Stimulated activated CD4-positive, alpha-beta T cell treated with anti-CD3 and anti-CD28 coated beads, Interleukin-1b, Interleukin-23, amount 100 ng/mL, for 4 hours (primary cell): ENCODE measurements at places on chromosomes 16 and 17.

DNA sequence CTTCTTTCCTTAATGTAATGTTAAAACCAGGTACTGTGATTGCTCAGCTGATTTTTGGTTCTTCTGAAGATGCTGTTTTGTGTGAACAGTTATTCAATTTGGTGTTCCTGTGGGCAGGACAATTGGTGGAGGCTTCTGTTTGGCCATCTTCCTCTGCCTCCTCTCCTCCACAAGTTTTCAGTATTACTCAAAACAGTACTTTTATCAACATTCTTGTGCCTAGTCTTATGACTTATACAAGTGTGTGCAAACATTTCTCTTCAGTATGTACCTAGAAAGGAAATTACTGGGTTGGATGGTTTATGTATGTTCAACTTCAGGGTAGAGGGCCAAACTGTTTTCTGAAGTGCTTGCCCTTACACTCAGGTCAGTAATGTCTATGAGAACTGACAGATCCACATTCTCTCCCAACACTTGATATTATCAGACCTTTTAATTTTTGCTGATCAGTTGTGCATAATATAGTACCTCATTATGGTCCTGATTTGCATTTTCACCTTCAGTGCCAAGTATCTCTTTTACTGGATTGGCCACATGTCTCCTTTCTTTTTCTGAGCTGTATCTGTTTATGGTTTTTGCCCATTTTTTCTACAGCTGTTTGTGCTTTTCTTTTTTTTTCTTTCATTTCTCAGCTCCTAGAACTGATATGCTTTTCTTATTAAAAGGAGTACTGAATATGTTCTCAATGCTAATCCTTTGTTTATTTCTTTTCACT, 50.9 kb downstream of the ERCC4 start:
- no peak for DNase-seq

GRCh38 chr16:87842209-87842869, 27.0 kb downstream of the SLC7A5 start:
- no peak for DNase-seq

- no peak for DNase-seq
Observed at GRCh38 chr17:30292286-30292858, 628 bp upstream of the BLMH start.

GRCh38 chr17:42127414-42127813, 4.8 kb downstream of the HSPB9 start:
- DNase-seq, result no peak

DNA sequence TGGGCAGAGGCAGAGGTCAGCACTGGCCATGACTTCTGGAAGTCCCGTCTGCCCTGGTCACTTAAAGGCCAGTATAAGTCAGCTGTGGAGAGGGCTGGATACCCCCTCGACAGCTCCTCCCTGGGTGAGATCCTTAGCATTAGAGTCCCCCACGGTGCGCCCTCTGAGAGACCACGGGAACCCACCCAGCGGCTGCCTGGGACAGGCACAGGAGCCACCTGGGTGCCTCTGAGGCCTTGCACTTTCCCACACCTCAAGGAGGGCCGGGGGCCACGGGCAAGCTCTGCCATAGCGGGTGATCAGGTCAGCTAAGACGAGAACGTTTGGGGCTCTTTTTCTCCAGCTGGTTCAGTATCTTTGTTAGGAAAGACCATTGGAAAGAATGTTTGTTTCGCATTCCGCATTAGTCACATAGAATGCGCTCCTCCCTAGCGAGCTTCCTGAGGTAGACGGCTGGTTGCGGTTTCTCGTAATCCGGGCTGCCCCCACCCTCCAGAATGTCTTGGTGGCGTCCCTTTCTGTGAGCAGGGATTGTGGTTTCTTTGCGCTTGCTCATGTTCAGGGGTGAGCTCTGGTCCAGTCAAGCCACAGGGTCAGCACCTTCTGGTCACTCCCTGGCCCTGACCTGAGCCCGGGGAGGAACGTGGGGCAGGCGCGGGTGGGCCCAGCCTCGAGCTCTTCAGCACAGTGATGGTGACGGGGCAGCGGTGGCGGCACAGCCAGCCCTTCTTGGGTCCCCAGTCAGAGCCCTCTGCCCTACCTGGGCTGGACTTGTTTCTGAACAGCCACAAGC, 25.2 kb downstream of the NME3 start:
- no peak for DNase-seq

GRCh38 chr17:77613218-77613617, 345.3 kb upstream of the TNRC6C start:
- DNase-seq, result no peak

- DNase-seq, result peak; percentile 35
Observed at GRCh38 chr16:21301168-21301894, 23.2 kb upstream of the CRYM start.

- DNase-seq, result no peak
Observed at GRCh38 chr17:46118964-46119363, 74.3 kb downstream of the KANSL1 start.

GRCh38 chr17:13885550-13885949, 183.8 kb upstream of the COX10 start:
- no peak for DNase-seq

- DNase-seq, result no peak
Observed at GRCh38 chr17:20278805-20279204, 188.5 kb downstream of the LGALS9B start.

DNA sequence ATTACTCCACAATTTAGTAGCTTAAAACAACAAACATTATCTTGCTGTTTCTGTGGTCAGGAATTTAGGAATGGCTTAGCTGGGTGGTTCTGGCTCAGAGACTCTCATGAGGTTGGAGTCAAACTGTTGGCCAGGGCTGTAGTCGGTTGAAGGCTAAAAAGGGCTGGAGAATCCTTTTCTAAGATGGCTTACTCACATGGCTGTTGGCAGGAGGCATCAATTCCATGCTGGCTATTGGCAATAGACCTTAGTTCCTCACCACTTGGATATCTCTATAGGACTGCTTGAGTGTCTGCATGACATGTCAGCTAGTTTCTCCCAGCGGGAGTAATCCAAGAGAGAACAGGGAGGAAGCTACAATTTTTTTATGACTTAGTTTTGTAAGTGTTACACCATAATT, 6.6 kb upstream of the EFCAB13 start:
- DNase-seq, result no peak

GRCh38 chr16:14205666-14206065, 134.5 kb downstream of the MRTFB start:
- DNase-seq, result no peak

DNA sequence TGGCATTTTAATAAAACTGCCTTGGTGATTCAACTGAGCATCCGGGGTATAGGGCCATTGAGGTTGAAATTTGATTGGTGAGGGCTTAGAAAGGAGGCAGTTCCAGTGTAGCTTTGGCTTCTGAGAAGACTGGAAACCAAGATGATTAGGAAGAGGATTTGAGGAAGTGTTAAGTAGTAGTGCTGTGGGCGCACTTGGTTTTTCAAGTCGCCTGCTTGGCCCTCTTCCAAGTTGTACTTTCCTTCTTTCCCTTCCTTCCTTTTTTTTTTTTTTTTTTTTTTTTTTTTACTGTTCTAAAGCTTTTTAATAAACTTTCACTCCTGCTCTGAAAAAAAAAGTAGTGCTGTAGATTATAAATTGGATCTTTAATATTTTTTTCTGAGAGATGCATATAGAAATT, 320.5 kb downstream of the UTP18 start:
- DNase-seq, result no peak

DNA sequence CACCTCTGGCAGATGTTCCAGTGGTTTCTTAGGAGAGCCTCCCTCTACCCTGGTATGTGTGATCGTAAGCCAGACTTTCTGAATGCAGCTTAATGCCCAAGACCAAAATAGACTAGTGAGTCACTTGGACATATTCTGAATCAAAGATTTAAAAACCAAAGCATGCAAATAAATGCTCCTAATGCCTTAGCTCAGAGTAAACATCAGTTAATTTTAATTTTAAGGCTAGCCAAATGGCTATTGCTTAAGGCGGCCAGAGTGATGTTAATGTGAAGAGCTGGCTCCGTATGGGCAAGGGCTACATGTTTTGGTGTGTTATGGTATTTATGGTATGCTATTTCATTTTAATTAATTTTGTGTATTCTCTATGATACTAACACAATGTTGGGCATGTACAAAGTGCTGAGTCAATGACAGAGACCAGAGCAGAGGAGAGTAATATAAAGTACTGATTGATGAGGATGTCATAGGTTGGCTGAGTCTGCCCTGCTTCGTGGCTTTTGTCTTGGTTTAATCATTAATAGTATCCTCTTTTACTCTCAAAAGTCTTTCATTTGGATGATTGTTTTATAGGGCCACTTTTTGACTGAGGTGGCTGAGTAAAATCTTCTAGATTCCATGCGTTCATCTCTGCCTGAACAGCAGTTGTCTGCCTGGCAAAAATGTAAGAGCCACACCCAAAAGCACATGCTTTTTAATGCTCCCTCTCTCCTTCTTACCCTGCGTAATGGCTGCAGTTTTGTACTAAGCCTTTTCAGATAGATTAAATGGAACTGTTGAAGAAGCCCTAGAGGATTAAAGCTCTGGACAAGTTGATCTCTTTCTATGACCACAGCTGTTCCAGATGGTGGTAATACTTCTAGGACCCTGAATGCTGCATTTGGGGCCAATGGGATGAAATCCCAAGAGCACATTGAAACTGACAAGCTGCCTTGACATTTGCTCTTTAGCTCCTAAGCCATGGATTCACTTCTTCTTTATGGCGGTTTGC, 59.6 kb downstream of the MAP2K6 start:
- DNase-seq, result no peak

- no peak for DNase-seq
Observed at GRCh38 chr16:75460446-75460845, 4.0 kb downstream of the TMEM170A start.

GRCh38 chr17:61200339-61200715, 199.3 kb upstream of the TBX2 start:
- no peak for DNase-seq

DNA sequence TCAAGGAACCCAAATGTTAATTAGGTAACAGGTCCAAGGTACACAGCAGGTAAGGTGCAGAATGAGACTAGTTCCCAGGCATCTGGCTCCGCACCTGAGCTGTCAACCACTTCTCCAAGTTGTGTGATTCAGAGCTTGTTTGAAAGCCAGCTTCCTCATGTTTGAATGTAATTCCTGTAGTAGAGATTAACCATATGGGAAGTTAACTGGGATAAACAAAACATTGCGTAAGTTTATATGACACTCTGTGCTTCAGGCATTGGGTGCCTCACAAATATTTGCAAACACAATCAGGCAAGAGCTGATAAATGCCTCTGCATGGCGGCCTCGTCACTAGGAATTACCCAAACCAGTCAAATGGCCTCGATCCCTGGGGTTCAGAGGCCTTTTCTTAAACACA, 27.9 kb upstream of the CPHXL start:
- no peak for DNase-seq

- no peak for DNase-seq
Observed at GRCh38 chr17:76497979-76498875, 3.0 kb downstream of the RHBDF2 start.

DNA sequence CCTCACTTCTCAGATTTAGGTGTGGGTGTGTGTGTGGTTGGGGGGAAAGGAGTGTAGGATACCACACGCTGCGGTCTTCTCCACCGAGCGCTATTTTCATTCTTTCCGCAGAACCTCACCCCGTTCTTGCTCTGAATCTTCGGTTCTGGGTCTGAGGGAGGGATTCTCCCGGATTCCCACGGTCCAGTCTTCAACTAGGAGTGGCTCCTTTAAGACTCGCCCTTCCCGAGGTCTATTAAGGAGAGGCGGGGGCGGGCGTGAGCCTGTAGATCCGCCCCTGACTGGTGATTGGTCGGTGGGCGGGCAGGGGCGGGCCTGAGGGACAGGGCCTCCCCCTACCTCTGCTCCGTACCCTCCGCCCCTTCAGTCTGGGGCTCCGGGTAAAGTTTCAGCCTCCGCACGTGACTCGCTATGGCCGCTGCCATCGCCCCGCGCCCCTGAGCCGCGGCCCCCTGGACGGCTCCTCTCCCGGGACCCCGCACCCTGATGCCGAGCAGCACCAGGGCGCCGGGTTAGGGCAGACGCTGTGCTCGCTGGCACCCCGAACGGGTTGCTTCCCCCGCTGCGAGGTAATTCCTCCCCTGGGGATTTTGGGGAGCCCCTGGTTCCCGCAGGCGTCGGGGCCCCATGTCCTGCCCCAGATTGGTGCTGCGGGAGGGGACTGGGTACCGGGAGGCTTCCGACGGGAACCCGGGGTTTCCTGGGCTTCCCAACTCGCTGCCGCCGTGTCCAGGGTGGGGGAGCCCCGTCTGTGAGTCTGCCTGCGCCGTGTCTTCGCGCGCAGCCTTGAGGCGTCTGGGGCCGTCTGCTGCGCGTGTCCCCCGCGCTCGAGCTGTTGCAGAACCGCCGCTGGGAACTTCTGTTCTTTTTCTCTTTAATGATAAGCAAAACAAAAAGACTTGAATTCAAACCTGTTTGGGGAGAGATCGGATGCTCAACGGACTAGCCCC, 9.2 kb downstream of the RARA start:
- peak; percentile 89 for DNase-seq

DNA sequence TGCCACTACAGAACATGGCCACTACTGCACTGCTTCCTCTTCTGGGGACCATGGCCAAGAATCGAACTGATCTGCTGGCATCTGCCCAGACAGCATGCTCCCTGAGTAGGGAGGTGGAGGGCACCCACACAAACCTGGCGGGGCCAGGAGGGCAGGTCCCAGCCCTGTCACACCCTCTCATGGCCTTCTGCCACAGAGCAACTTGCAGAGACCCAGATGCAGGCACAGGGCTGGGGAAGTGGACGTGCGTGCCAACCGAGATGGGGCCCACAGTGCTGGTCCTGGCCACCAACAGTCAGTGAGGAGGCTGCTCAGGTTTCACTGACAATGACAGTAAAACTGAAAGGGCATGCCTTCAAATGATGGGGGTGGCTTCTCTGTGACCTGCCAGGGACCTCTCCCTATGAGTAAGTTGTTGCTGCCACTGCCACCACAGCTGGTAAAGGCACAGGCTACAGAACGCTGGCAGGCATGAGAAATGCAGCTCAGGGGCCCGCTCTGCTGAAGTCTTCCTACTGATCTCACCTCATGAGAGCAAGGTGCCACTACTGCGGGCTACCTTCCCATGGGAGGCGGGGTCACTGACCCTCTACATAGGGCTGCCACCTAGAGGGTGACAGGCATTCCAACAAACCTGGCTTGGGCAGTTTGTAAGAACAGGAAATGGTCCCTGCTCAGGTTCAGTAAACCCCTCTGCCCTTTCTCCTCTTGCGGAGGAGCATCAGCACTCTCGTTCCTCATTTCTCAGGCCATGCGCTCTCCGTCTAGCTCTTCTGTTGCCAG, 15.5 kb downstream of the HIC1 start:
- DNase-seq, result no peak

GRCh38 chr16:85259832-85260167, 147.5 kb upstream of the CIBAR2 start:
- DNase-seq, result no peak
